Stomach (tissue), 19 donors: ENCODE measurements at places on chromosomes 2 and 18.

DNA sequence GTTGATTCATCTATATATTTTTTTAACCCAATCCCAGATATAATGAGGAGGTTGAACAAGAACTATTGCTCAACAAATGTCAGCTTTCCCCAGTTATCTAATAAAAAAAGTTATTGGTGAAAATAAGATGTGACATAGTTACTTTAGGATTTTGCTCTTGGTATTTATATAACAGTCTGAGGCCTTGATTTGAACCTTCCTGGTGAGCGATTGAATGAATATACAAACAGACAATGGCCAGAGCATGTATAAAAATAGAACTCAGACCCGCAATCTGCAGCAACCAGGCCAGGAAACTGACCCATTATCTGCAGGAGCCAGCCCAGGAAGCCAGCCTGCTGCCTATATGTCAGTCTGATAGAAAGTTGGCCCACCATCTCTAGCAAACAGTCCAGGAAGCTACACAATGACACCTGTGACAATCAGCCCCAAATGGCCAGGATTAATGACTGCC lies 81.6 kb downstream of the HS6ST1 start:
- no peak for DNase-seq

DNA sequence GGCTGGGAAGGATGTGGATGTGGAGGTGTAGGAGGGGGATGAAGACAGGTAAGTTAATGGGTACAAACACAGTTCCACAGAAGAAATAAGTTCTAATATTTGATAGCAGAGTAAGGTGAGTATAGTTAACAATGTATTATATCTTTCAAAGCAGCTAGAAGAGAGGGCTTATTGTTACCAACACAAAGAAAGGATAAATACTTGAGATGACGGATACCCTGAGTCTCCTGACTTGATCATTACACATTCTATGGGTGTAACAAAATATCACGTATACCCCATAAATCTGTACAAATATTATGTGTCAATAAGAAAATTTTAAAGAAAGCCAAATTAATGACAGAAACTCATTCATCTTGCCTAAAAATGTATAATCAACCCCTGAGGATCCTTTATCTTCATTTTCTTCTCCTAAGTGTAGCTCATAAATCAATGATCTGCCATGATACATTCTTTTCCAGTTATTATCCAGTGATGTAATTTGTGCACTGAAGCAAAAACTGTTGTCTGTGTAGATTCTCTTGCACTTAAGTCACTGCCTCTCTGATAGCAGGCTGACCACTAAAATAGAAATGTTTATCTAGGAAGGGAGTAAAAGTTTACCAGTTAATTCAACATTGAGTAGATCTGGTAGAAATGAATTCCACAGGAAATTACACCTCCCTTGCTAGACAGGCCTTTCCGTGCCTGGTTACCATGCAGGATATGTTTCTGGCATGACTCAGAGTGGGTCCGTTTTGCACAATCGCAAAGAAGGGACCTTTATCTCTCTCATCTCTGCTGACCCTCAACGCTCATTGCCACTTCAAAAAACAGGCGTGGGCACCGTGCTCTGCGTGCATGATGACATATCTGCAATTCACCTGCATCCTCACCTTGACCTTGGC lies 249.7 kb upstream of the NCKAP5 start:
- DNase-seq: peak; percentile 48

DNA sequence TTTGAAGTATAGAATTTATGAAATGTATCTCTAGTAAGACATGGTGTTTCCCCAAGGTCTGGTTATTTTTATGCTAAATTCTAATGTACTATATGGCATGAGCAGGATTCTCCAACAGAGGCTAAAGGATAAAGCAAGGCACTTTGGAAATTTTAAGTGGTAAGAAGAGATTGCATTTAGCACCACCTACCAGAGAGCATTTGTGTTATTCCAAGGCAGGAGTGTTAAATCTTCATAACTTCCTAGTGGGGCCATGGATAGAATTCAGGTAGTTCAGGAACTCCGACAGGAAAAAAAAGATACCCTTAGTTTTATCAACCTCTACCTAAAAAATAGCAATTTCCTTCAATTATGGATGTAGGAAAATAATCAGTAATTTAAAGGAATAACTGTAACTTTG lies 497.4 kb upstream of the CRIM1 start:
- DNase-seq: peak; percentile 15

- DNase-seq: no peak
Observed at GRCh38 chr2:217791551-217791950, 211.2 kb downstream of the TNS1 start.

DNA sequence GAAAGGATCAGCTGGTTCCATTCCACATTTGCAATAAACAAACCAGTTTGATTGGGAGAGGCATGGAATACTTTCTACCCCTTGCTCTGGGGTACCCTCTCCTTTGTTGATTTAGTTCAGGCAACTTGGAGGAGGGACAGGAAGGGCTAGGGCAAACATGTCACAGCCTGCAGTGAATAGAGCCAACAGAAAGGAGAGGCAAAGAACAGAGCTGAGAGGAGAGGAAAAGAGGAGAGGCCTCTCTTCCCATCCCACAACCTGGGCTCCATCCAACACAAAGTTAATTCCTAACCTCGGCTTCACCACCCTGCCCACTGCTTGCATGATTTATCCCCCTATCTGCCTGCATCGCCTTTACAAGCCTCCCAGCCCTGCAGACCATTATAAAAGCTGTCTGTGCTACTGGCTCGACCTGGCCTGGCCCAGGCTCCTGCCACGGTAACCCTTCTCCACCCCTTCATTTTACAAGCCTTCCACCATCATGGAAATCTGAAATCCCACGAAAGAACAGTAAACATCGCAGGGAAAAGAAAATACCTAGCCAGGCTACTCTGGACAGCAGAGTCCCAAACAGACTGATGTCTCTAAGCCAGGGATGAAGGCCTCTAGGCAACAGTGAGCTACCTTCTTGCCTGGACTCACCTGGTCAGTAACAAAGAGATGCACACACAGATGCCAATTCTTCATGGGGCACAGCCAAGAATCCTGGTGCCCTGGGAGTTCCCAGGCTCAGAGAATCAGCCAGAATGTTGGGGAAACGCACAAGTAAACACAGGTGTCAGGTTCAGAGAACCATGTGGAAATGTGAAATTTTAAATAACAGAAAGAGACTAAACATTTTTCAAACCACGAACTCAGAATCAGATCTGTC lies 43.6 kb downstream of the NHEJ1 start:
- DNase-seq: peak; percentile 29

- no peak for DNase-seq
Observed at GRCh38 chr2:231342061-231342711, 53.3 kb upstream of the B3GNT7 start.

- peak; percentile 73 for DNase-seq
Observed at GRCh38 chr2:108534584-108535356, 500 bp downstream of the LIMS1 start.

GRCh38 chr18:56851774-56852173 lies 200.6 kb downstream of the WDR7 start:
- no peak for DNase-seq

DNA sequence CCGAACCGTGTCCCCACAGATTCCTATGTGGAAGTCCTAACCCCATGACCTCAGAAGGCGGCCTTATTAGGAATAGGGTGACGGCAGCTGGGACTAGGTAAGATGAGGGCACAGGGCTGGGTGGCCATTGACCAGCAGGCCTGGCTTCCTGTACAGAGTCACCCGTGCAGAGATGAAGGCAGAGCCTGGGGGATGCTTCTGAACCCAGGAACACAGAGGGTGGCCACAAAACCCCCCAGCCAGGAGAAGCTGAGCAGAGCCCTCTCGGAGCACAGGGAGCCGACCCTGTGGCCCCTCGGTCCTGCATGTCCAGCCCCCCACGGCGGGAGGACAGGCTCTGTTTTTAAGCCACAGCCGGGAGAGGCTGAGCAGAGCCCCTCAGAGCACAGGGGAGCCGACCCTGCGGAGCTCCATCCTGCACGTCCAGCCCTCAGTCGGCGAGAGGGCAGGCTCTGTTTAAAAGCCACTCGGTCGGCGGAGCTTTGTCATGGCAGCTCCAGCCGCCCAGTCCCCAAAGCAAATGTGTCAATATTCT lies 2.7 kb downstream of the PDCD1 start:
- no peak for DNase-seq

- DNase-seq: peak; percentile 14
Observed at GRCh38 chr2:147500229-147500628, 344.6 kb upstream of the ACVR2A start.

GRCh38 chr18:8662560-8663255 lies 42.6 kb upstream of the MTCL1 start:
- peak; percentile 20 for DNase-seq

DNA sequence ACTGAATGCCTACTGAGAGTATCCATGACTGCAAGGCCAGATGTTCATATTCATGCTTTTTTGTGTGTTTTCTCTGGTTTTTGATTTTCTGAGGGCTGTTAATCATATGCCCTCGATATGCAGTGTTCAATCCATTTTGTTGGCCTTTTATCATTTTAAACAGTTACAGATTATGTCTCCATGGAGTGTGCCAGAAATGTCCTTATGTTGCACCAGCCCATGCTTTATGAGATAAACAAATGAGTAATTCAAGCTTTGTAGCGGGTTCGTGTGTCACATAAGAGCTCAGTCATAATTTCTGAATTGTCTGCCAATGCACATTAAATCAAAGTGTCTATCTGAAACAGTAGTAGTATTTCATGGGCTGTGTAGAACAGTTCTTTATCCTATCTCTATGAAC lies 583.0 kb downstream of the THSD7B start:
- DNase-seq: no peak

DNA sequence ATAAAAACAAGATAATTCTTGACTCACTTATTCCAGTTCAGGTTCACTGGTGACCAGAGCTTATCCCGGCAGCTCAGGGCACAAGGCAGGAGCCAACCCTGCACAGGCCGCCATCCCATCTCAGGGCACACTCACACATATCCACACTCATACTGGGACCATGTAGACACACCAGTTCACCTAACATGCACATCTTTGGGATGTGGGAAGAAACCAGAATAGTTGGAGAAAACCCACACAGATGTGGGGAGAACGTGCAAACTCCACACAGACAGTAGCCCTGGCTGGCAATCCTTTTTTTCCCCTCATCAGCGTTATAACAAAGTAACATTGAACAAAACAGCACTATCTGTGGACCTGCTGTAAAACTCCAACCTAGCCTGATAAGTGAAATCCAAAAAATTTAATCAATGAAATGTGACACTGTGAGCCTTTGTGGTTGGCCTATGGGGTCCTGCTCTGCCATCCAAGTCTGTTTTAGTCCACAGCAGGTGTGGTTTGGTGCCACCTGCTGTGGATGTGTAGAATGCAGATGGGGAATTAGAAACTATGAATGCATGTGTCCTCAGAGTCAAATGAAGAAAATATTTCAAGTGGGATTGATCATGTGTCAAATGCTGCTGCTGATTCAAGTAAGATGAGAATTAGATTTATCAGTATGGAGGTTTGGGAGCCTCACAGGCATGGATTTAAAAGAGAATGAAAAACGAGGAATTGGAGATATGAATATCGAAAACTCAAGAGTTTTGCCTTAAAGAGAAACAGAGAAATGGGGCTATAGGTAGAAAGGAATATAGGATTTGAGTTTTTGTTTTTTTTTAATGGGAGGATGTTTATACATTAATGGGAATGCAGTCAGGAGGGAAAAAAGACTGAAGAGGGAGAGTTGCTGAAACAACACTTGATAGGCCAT lies 47.0 kb downstream of the UGP2 start:
- DNase-seq: peak; percentile 76

- no peak for DNase-seq
Observed at GRCh38 chr2:70767079-70767698, 811 bp downstream of the ADD2 start.

DNA sequence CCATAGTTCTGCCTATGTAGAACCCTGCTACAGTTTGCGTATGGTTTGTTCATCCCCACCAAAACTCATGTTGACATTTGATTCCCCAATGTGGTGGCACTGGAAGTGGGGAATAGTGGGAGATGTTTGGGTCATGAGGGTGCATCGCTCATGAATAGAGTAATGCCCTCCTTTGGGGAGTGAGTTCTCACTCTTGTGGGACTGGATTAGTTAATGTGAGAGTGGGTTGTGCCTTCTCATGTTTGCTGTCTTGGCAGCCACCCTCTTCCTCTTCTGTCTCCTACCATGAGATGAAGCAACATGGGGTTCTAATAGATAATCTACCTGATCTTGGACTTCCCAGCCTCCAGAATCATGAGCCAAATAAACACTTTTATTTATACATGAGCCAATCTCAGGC lies 237.2 kb upstream of the APCDD1 start:
- no peak for DNase-seq

DNA sequence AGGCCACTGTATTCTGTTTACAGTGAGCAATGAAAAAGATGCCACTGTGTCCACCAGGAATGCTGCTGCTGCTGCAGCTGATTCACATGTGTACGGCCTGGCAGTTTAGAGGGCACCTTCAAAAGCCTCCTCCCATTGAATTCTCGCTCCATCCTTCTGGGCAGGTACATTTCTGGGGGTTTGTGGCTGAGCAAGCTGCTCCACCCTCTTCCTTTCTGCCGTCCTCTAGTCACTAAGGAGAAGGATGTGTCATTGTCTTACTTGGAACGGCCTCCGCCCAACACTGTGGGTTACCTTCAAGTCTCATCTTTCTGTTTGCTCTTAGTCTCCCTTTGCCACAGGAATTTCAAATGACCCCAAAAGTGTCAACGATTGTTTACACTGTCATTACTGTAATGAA lies 182.0 kb downstream of the ZBTB7C start:
- DNase-seq: no peak

GRCh38 chr18:49112031-49112430 lies 161.3 kb upstream of the SMAD7 start:
- no peak for DNase-seq

GRCh38 chr2:237059155-237059875 lies 26.4 kb upstream of the COPS8 start:
- DNase-seq: no peak

DNA sequence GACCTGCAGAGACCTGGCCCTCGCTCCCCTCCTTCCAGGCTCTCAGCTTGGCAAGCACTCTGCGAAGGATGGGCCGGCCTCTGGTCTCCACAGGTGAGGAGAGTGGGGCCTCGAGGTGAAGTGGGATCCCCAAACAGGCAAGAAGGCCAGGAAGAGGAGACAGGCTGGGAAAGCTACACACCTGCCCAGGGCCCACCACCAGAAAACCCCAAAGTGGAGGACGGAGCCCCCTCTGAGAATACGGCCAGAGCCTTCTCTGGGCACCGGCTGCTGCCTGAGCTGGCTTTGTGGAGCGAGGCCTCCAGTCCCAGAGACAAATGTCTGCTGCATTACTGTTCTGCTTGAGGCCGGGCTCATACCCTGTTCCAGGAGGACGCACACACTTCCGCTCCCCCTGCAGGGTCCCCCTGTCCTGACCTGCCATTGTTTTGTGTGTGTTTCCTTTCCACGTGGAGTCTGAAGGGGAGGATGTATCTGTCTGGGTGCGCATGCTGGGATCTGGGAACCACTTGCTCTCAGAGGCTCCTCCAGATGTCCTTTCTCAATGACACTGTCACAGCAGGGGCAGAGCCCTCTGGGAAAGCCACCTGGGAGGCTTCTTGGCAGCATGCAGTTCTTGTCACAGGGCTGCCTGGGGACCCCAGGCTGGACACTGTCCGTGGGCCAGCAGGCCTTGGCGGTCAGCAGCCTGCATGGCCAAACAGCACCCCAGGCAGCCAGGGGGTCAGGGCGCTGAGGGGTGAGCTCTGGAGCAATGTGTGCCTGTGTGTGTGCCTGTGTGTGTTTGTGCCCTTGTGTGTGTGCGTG lies 20.8 kb downstream of the KCNF1 start:
- peak; percentile 50 for DNase-seq

GRCh38 chr2:230809677-230810251 lies 55.0 kb upstream of the ITM2C start:
- no peak for DNase-seq

- DNase-seq: no peak
Observed at GRCh38 chr18:35746826-35747339, 165.3 kb downstream of the GALNT1 start.

- DNase-seq: no peak
Observed at GRCh38 chr2:53129851-53130250, 637.8 kb upstream of the CHAC2 start.
